Activated CD8-positive, alpha-beta memory T cell treated with anti-CD3 and anti-CD28 coated beads for 1 hour (primary cell): ENCODE measurements at places on chromosomes 4 and X.
A peak's percentile ranks its signal among the peaks of the same experiment; 100 is the strongest.

DNA sequence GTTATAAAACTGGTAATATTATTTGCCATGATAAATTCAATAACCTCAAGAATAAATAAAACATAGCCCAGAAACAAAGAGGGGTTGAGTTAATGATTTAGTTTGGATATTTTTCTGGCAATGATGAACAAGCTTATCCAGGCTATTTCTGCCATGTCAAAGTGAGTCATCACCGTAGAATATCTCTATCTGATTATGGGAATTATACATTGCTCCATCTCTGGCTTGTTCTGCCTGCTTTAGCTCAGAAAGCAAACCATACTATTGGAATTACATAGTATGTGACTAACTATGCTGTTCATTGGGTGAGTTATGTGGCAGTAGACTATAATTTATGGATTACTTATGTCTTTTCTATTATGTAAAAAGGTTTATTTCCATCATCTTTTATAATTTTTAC lies 680.1 kb upstream of the AADAT start:
- no peak for DNase-seq

DNA sequence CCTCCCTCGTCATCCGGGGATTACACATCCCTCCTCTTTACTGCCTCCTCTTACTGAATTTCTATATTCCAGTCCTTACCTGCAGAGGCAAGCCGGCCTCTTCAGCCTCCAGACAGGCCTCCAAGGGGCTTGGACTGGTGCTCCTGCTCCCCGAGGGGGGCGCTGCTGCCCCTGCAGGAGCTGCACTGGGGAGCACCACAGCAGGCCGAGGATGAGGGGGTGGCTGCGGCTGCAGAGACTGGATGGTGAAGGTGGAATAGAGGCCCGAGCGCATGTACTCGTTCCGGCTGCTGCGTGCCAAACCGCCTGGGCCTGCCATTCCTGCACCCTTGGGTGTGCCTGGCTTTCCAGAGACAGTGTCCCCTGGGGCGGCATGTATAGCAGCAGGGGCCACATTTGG lies 9.1 kb upstream of the CFP start:
- DNase-seq: no peak

DNA sequence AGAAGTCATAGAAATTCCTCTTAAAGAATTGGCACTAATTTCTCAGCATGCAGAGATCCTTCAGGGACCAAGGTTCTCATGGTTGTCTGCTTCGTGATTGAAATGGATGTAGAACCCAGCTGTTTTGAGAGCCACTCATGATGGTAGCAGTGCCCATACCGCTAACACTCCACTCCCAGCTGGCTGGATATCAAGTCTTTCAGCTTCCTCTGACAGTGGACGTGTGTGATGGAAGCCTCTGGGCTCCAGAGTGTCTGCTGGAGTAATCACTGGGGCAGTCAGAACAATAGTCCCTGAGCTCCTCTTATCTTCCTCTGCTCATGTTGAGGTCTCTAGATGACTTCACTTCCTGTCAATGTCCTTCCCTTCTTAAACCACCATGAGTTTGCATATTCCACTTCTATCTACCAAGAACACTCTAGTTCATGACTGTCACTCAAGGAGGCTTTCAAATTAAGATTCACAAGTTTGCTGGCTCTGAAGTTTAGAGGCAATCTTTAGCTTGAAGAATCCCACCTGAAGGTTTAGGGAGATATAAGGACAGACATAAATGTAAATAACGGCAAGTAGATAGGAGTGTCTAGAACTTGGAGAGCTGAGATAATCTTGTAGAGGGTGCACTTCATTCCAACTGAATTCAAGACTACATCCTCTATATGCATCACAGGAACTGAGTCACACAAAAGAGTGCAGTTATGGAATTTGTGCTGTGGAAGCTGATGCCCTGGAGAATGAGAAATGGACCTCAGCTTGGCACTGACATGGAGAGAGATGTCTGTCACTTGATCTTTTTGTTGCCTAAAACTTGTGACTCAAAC lies 64.5 kb upstream of the WDR1 start:
- no peak for DNase-seq

GRCh38 chr4:70838666-70839588 lies 763 bp downstream of the GRSF1 start:
- peak; percentile 13 for DNase-seq

DNA sequence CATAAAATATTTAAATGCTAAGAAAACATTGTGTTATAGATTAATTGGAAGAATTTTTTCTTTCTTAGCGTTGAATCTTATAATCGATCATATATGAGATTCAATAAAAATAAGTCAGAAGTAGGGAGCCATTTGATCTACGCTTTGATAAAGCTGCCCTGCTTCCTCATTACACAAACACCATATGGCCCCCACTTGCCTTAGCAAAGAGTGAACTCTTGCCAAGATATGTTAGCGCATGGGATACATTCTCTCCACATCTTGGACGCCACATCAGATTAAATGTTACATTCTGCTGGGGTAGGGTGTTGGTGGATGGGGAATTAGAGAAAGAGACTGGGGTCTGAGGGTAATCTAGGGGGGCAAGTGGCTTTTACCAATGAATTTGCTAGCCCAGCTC lies 207.7 kb upstream of the MID1 start:
- DNase-seq: no peak

DNA sequence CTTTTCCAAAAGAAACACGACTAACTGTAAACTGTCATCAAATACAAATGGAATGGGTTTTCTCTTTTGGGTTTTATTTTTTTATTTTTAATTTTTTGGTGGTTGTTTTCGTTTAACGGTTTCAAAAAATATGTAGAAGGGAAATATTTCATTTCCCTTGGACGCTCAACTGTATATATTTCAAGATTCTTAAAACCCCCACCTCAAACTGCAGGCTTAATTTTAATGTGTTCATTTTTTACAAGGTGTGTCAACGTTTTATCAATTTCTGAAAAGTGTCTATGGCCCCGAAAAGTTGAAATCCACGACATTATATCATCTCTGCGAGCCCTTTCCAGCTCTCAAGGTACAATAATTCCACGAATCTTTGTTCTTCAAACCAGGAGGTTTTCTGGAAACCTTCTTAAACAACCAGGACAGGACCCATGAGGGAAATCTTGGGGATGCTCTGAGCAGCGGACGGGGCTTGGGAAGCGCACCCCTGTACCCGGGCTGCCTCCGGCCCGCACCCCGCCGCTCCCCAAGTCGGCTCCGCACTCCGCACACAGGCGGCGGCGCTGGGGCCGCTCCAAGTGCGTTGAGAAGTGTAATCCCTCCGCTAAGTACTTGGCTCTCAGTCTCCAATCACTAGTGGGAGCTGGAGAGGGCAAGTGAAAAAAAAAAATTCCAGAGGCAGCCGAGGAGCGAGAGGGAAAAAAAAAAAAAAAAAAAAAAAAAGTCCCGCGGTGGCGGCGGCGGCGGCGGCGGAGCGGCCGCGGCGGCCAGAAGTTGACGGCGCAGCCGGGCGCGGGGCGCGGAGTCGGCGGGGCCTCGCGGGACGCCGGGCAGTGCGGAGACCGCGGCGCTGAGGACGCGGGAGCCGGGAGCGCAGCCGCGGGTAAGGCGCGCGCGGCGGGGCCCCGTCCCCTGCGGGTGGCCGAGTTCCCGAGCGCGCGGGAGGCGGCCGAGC lies at the start of gene BMPR1B:
Gene BMPR1B (plus strand): TSS at position 764 of the 949 bp plus-strand sequence. CDS start 346,470 bp downstream, outside the sequence.
- no peak for DNase-seq

GRCh38 chr4:21811565-21811964 lies 137.0 kb downstream of the KCNIP4 start:
- no peak for DNase-seq

GRCh38 chrX:77076896-77077295 lies 370.3 kb upstream of the FGF16 start:
- no peak for DNase-seq

DNA sequence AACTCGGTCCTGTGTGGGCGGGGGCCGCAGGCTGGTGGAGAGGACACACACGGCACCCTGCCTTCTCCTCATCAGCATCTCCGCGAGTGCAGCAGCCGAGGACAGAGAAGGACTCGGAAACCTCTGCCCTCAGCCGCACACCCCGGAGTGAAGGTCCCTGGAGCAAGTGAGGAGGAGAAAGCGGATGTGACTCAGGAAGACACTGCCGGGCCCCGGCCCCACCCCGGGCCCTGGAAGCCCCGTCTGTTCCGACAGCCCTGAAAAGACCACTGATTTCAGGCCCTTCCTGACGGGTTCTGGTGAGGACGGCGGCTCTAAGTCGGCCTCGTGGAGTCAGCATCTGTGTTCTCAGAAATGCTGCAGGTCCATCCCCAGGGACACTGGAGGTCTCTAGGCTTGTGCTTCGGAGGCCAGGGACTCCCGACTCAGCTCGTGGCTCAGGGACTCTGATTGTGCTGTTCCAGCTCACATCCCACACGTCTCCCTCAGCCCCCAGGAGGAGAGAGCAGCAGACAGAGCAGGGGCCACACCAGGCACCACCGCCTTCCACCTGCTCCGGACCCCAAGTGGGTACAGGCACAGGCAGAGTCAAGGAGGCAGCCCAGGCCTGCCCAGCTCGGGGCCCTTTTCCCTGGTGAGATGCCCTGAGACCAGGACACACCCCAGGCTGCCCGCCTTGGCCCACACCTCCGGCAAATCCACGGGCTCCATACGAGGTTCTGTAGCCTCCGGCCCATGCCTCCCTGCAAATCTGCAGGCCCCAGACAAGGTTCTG lies 134.5 kb upstream of the NKX1-1 start:
- no peak for DNase-seq

DNA sequence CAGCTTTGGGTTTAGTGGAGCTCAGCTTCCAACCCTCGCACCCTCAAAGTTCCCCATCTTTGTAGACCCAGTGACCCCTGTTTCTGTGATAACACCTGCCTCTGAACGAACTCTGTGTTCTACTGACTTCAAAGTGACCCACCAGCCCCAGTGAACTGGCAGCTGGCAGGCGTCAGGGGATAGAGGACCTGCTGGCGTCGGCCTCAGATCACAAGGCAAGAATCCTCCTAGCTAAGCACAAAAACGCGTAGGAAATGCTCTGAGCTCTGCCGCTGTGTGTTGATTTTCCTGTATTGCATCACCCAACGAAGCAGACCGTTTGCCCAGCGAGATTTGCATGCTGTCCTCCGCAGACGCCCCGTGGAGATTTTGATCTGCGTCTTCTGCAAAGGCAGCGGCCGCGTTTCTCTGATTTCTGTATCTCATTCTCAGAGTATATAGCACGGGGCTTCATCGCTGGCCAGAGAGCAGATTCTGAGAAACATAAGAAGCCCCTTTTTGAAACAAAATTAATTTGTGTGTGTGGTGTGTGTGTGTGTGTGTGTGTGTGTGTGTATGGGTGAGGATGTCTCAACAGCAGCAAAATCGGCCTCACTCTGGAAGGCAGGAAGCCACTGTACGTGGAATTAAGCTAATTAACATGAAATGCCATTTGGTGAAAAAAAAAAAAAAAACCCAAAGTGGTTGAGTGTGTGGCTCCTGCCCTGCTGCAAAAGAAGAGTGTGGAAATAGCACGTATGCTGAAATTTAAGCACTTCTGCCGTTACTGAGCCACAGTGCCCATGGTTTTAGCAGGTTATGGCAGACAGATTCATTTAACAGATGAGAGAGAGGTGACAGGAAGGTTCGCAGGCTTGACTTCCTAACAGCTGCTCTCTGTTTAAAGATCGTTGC lies 29.2 kb upstream of the ASMTL start:
- no peak for DNase-seq

- DNase-seq: no peak
Measured at GRCh38 chr4:8185930-8186329, 13.2 kb upstream of the SH3TC1 start.

GRCh38 chrX:132180929-132181328 lies 38.3 kb downstream of the RAP2C start:
- DNase-seq: no peak

DNA sequence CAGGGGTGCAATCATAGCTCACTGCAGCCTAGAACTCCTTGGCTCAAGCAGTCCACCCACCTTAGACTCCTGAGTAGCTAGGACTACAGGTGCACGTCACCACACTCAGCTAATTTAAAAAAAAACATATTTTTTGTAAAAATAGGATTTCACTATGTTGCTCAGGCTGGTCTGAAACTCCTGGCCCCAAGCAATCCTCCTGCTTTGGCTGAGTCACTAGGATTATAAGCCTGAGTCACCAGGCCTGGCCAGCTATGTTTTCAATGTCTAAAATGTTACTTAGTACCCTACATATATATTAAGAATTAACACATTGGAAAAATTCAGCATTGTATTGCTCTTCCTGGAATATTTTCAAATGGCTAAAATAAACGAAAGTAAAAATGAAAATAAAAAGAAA lies 37.5 kb downstream of the PNPLA4 start:
- DNase-seq: no peak

GRCh38 chr4:102554482-102554881 lies 53.3 kb downstream of the NFKB1 start:
- DNase-seq: no peak

- no peak for DNase-seq
Measured at GRCh38 chr4:8046925-8047541, 107.4 kb upstream of the AFAP1 start.

- no peak for DNase-seq
Measured at GRCh38 chr4:78551420-78552351, at the start of gene ANXA3. TSS of gene ANXA3 (plus strand) at chr4:78551770. CDS start at chr4:78554474, 2,704 bp downstream.

GRCh38 chr4:57040510-57040909 lies 61.8 kb downstream of the POLR2B start:
- DNase-seq: no peak

- no peak for DNase-seq
Measured at GRCh38 chrX:79182616-79183015, 38.1 kb downstream of the GPR174 start.
